ENCODE measurements at places on chromosomes 6 and 20. TPM values are rescaled to one million over a fixed set of nuclear protein-coding genes. Genes with fewer than 3 reads are reported as not detected.

TRIM39 gene
- total RNA-seq, result 11.7 TPM

TFAP2D gene
- not detected for total RNA-seq

OPRM1 gene
- not detected for total RNA-seq

TTPAL gene
- total RNA-seq, result 22.2 TPM

GRIK2 gene
- total RNA-seq, result 1.5 TPM

SRMS gene
- total RNA-seq, result not detected

GPX5 gene
- total RNA-seq, result not detected

SRSF12 gene
- total RNA-seq, result 0.36 TPM

OR2H2 gene
- not detected for total RNA-seq
